NCI-H524 (cell line): ENCODE measurements at places on chromosomes 3 and 15.

DNA sequence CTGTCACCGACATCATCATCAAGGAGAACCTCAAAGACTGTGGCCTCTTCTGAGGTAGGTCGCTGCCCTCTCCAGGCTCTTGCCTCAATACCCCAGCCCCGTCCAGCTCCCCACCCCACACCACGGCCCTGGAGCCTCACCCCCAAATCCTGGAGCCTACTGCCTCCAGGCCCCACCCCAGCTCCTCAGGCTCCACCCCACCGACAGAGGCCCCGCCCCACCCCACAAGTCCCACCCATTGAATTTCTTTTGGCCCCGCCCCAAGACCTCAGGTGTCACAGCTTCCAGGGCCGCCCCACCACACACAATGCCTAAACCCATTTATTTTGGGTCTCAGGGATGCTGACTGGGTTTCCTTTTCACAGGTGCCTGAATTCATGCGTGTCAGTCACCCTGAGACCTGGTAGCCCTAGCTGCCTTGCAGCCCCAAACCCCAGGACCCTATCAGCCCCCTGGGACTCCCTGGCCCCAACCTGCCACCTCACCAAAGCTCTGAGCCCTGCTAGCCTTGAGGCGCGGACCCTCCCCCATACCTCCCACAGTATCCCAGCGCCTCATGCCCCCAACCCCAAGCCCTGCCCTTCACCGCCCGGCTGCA, 3.6 kb downstream of the GNAT1 start:
- no peak for DNase-seq

DNA sequence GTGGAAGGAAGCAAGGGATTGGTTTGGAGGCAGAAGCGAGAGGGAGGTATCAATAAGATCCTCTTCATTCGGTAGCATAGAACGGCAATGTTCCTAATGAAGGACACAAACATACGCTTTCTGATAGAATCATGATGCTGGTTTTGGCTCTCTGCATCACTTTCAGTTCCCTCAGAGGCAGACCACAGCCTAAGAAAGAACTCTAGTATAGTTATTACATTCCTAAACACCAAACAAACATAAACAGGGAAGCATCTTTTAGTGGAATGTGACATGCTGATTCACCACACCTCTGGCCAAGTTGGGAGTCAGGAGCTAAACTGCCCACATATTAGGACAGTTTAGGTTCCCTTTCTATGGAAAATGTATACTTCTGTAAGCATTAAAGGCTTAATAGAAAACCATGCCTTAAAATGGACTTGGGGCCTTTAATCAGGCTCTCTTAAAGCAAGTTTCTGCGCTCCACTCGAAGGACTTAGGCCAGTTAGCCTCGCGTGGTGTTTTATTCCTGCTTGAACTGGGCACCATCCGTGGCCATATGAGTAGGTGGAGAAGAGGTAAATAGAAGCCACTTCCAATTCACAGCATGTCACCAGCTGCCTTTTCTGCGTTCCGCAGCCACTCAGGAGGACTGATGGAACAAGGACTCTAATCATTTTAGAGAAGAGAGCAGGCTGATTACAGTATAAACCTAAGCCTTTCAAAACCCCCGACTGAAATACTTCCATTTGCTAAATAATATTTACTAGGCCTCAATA, 53.7 kb downstream of the CD47 start:
- DNase-seq: peak; percentile 82

DNA sequence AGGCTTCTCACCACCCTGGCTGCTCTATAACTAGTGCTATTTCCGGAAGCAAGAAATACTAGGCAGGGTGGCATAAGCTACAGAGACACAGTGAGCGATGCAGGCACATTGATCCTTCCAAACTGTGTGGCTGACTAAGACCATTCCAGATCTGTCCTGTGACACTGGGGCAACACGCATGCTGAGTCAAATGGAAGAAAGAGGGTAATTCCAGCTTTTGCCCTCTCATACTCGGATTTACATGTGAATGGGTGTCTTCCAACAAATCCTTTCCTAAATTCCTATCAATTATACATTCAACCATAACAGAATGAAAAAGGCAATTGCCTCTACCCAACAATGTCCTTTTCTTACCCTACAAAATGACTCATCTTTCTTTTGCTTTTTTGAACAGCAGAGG, 5.1 kb downstream of the FSIP1 start:
- no peak for DNase-seq

- no peak for DNase-seq
Measured at GRCh38 chr15:29014493-29014892, 128.7 kb downstream of the APBA2 start.

- no peak for DNase-seq
Measured at GRCh38 chr3:134017490-134017889, 12.2 kb downstream of the SLCO2A1 start.

DNA sequence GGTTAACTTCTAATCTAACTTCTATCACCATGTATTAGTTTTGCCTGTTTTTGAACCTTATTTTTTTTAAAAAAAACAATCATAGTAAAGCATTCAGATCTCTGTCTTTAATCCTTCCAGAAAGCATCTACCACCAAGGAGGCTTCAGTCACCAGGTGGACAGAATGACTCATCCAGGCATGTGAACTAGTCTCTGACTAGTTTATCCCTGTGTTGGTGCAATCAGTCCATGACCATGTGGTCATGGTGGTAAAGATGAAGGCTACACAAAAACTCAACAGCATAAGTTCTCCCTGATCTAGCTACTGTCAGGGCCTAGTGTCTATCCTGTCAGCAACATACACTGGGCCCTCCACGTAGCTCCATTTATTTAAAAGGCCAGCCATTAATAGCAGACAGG, 750.6 kb downstream of the AGBL1 start:
- no peak for DNase-seq

DNA sequence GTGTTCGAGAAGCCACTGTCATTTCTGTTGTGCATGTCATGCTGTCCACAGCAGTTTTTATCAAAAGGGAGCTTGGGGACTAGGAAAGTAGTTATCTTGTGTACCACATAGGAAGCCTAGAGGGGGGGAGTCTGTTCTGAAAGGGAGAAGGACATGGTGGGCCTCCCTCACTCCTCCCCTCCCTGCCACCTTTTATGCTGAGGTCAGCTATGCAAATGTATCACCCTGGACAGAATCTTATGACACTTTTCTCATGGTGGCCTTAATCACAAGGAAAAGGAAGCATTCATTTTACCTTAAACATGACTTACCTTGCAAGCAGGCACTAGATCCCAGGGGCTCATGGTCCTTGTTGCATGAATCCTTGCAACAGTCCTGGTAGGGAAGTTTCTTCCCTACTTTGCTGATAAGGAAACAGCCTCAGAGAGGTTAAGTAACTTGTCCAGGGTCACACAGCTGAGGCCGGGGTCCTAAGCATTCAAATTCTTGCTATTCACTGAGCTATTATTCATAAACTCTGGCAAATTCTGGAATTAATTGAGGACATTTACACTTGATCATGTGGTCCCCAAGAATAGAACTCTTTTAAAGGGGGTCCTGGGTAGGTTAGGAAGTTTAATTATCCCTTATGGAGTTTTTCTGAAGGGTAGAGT, 81.1 kb upstream of the SLC6A1 start:
- DNase-seq: no peak

DNA sequence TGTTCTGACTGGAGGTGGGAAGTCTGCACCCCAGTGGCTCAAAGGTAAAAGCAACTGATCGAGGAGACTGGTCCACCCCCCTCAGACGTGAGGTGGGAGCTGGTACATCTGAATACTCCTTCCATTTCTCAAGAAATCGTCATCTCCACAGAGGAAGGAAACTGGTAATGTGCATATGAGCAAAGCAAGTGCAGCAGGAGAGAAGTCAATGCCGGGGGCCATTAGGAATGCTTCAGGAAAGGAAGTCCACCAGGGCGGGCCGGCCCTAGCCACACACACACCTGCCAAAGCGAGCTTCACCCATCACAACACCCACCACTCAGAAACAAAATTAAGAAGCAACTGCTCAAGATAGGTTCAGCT, 8.5 kb downstream of the TBC1D2B start:
- DNase-seq: peak; percentile 41

DNA sequence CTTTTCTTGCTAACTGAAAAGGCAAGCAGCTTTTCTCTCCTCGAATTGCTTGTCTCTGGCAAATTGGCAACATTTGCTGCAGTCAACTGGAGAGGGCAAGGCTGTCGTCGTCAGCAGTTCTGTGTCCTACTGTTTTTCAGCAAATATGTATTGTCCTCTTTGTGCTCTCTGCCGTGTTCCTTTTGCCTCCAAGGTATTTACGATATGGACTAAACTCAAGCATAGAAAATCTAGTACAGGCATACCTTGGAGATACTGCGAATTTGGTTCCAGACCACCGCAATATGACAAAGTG, 558 bp upstream of the SLC30A4 start:
- DNase-seq: no peak

GRCh38 chr3:194162817-194163584, 27.1 kb downstream of the HES1 start:
- no peak for DNase-seq

DNA sequence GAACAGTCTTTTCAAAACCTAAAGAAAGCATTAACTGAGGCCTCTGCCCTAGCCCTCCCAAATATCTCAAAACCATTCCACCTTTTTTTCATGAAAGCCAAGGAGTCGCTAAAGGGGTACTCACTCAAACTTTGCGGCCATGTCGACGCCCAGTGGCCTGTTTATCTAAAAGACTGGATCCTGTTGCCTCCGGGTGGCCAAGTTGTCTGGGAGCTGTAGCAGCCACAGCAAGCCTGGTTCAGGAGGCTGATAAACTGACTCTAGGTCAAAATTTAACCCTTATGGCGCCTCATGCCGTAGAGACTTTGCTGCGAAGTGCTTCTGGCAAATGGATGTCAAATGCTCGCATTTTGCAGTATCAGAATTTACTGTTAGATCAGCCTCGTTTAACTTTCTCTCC, 39.5 kb downstream of the ZBTB11 start:
- no peak for DNase-seq

DNA sequence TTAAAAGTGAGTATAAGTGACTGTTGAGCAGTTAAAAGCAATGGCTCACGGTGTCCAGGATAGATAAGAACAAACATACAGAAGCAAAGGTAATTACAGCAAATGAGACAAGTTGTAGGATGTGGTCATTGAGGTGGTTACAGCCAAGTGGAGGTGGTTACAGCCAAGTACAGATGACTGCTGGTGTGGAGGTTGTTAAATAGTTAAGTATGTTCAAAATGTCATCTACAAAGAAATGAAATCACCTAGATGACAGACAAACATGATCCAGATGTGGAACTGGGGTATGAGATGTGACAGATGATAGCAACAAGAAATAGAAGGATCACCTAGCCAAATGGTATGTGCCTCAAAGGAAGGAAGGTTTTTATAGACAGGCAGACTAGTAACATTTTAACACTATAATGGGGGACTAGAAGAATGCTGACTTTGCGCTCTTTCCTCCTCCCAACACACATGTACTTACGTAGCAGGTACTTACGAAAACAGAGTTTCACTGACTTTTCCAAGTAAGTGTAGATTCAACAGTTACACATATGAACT, 6.8 kb upstream of the ANKRD28 start:
- DNase-seq: no peak

- DNase-seq: no peak
Measured at GRCh38 chr3:48708481-48708889, 8.5 kb downstream of the IP6K2 start.

DNA sequence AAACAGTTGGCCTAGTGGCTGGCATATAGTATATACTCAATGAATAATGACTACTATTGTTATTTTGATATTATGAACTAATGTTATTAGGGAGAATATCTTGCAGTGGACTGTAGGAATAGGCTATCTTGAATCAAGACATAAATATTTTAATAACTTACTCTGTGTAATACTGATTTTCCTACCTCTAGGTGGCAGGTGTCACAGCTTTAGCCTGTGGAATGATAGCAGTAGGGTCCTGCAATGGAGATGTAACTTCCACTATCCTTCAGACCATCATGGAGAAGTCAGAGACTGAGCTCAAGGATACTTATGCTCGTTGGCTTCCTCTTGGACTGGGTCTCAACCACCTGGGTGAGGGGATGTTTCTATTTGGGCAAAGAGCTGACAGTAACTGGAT, 6.5 kb downstream of the PSMD2 start:
- DNase-seq: no peak

- DNase-seq: no peak
Measured at GRCh38 chr3:11477407-11477911, 166.3 kb downstream of the VGLL4 start.

DNA sequence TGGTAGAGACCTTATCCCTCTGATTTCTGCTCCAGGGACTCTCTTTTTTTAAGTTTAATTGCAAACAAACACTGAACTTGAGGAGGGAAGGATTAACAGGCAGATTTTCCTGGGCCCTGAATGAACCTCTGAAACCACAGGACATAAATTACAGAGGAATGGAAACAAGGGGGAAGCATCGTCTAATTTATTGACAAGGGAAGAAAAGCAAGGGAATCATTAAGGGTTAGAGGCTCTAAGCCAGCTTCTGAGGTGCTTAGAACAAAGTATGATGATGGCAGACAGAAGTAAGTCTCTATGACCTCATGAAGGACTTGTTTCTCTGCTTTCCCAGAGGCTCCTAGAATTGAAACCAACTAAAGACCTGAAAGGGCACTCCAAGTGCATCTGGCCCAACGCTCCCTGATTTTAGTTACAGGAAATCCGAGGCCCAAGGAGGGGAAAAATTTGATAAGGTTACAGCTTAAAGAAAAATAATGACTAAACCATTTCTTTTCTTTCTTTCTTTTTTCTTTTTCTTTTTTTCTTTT, 244.7 kb upstream of the NR2E3 start:
- no peak for DNase-seq

DNA sequence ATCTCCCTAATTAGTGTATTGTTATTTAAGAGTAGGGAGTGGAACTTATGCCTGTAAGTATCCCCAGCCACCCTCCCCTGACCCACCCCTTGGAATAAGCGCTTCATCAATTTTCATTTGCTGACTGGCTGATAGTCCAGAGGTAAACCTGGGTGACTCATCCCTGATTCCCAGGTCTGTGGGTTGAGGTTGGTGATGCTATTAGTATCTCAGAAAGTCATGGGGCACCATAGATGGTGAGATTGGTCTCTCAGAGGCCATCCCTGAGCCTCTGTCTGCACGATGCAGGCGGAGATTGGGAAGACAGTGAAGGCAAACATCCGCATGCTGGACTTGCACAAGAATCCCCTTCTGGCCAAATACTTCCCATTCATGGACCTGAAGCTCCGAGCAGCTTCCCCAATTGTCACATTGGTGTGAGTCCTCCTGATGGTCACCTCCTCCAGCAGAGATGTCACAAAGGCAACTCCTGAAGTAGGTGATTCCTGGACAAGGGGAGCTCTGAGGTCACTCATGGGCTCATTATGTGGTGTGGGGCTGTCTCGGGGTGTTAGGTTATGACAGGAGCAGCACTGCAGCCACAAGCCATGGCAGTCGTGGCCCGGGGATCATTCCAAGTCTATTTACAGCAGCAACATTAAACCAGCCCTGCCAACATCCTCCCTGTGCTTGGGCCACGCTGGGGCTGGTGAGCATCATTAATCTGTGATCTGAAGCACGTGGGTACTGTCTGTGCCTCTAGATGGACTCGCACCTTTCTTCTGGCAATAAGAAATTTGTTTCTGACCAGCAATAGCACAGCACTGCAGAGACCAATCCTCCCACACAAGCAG, 6.8 kb upstream of the TXNRD3 start:
- no peak for DNase-seq

DNA sequence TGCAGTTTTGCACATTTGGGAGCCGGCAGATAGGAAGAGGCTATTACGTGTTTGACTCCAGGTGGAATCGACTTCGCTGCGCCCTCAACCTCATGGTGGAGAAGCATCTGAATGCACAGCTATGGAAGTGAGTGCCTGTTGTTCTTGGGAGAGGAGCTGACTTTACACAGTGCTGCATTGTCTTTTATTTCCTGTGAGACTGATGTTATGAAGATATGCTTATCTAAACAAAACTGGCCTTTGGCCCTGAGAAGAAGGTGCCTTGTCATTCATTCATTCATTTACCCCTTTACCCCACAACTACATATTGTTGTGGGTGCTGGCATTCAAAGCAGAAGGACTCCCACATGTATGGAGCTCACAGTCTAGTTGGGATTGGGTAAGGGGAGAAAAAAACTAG, 32.6 kb downstream of the PSMD6 start:
- DNase-seq: no peak
